ENCODE measurements at places on chromosomes 4 and X.

- peak; percentile 42 for DNase-seq
Observed at GRCh38 chr4:30839583-30840520, 119.7 kb downstream of the PCDH7 start.

DNA sequence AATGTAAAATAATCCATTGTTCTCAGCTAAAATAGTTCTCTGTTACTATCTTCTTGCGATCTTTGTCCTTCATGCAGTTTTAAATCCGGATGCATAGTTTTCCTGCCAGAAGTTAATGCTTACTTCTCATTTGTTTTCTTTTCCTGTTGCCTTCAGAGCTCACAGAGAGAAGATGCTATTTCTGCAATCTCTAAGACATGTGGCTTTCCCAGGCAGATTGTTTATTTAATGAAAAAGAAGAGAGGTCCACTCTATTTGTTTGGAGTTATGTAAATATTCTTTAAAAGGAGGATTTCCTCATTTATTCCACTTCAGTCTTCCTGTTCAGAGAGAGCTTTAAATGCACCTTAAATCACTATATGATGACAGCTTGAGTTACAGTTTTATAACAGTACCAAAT is 39.3 kb upstream of the HPGD start:
- no peak for DNase-seq

- DNase-seq, result no peak
Observed at GRCh38 chr4:110085131-110085530, 113.3 kb downstream of the ELOVL6 start.

DNA sequence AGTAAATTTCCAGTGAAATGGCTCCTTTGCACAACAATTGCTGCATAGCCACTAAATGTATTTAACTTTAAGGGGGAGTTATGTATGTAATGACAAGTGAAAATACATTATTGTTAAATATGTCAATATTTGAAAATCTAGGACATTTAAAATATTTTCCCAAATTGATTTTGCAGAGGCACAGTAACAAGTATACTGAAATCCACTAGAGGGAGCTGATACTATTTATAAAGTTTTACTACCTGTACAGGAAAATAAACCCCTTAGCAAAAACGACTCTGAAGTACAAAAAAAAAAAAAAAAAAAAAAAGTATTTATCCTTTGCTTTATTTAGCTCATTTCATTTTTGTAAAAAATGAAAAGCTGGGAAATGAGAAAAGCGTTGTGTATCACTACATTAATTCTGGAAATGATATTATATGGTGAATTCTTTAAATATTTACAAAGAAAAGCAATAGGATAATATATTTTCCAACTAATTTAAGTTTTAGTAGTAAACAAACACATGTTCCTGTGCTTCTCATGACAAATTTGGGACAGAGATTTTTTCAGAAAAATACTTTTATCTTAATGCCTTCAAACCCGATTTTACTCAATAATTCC is 727.7 kb downstream of the DMD start:
- DNase-seq, result no peak

GRCh38 chr4:4575284-4576211 is 33.7 kb upstream of the STX18 start:
- peak; percentile 54 for DNase-seq

- no peak for DNase-seq
Observed at GRCh38 chr4:145531859-145532258, 50.2 kb downstream of the SMAD1 start.

DNA sequence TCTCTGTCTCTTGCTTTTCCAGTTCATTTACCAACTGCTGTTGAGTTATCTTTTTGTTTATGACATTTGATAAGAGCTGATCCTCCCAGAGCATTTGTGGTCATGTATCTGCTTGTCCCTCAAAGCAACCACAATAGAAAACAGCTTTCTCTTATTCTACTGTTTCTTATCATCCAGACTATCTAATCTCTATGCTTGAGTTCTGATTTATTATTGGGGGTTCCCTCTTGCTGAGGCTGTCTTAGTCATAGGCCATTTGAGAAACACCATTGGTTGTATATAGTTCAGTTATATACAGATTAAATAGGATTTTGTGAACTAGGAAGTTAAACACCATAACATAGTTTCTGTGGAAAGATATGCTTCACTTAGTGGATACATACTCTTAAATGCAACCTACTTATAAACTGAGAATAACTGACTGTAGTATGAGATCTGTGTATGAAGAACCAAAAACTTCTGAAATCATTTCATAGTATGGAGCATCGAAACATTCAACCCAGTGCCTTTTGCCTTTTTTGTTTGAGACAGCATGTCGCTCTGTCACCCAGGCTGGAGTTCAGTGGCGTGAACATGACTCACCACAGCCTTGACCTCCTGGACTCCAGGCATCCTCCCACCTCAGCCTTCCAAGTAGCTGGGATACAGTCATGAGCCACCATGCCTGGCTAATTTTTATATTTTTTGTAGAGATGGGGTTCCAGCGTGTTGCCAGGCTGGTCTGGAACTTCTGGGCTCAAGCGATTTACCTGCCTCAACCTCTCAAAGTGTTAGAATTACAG is 75.8 kb downstream of the STIM2 start:
- DNase-seq, result no peak

Data from T47D (cell line).